Vagina (tissue), 2 donors: ENCODE measurements at places on chromosomes 12 and 14.
A peak's percentile ranks its signal among the peaks of the same experiment; 100 is the strongest.

GRCh38 chr12:130960058-130960457 lies 6.4 kb downstream of the ADGRD1 start:
- peak; percentile 49 for DNase-seq

DNA sequence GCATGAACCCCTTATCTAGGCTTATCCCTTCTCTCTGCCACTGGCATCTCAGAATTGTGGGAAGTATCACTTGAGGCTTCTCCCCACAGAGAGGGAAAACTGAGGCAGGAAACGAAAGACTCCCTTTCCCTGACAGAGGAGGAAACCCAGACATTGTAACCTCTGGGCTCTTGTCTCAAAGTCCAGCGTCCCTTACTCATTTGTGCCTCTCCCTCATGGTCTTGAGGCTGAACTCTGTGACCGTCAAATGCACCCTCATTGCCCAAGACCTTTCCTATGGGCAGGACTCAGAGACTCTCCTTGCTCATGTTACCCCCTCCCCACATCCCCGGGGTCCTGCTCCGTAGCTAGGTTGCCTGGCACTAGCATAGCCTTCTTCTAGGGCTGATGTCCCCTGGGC lies 3.8 kb downstream of the CACNB3 start:
- DNase-seq: no peak

DNA sequence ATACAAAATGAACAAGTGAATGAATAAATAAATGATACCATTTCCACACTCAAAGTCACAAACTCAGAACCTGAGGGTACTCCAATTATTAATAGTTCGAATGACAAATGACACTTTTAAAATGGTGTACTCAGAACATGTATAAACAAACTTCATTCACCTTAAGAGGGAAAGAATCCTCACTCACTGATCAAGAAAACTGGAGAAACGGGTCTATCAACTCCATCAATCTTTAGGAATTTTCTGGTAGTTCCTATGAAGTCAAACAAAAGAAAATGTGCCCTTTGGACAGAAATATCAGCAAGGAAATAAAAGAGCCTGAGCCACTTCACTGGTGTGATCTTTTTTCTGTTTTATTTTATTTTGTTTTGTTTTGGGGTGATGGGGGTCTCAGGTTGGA lies 5.2 kb upstream of the NRDE2 start:
- no peak for DNase-seq

- no peak for DNase-seq
Measured at GRCh38 chr12:29228474-29229157, 79.5 kb downstream of the FAR2 start.

DNA sequence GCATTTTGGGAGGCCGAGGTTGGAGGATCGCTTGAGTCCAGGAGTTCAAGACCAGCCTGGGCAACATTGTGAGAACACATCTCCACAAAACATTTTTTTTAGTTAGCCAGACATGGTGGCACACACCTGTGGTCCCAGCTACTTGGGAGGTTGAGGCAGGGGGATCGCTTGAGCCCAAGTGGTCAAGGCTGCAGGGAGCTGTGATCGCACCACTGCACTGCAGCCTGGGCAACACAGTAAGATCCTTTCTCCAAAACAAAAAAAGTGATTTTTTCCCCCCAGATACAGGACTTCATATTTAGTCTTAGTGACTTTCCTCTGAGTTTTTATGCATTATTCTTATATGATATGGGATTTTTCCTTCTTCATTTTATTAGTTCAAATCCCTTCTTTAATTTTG lies 20.2 kb downstream of the OXA1L start:
- DNase-seq: no peak

DNA sequence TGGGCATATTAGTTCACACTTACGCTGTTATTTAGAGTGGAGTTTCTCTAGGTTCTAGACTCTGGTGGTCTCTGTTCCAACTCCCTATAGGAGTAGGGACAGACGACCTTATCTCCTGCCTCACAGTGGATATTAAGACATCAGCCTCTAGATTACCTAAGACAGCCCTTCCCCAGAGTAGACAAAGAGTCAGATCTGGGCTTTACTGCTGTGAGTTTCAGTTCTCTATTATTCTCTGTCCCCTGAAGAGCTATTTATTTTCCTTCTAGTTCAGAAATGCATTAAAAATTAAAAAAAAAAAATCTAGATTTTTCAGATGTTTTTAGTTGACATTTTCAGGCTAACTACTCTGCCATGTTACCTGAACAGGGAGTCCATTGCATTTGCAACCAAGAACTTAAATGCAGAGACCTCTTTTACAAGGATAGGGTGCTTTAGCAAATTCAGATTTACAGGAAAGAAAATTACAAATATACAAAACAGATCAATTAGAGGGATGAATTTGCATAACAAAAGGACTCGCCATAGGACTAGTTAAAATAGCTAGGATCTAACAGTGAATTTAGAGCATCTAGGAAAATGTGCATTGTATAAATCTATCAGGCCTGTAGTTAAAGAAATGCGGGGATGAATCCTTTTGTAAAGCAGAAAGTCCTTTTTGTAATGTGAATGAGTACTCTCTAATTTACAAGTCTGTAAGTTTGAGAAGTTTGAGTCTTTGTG lies 381.4 kb downstream of the APAF1 start:
- no peak for DNase-seq
